ENCODE measurements at places on chromosomes 5 and 9. TPM values are rescaled to one million over a fixed set of nuclear protein-coding genes. Genes with fewer than 3 reads are reported as not detected.

The ADAMTS19 gene
- polyA plus RNA-seq = 2.9 TPM

The IER5L gene
- polyA plus RNA-seq = 64.5 TPM

The HACD4 gene
- 2.1 TPM for polyA plus RNA-seq

The WWC1 gene
- 5.8 TPM for polyA plus RNA-seq

The FBP2 gene
- polyA plus RNA-seq = 0.15 TPM

The OTP gene
- not detected for polyA plus RNA-seq

The CCDC183 gene
- polyA plus RNA-seq = 2.4 TPM

The CERCAM gene
- polyA plus RNA-seq = 16.2 TPM

The HSPB3 gene
- 0.54 TPM for polyA plus RNA-seq
